ENCODE measurements at places on chromosomes 1 and 21.

DNA sequence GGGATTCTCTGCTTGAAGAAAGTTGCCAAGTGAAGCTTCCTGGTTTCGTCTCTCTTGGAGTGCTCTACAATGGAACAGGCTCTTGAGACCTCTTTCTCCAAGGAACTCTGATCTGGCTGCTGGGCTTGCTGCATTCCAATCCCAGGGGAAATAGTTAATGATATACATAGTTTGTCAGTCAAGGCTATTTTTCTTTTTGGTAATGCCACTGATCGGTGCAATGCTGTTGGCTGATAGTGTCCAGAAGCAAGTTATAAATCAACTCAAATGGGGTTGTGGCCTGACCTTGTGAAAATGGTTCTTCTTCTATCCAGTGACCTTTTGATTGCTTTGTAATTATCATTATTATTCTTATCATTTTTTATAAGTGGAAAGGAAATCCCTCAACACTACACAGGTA is 48.4 kb upstream of the TNFSF18 start:
- no peak for DNase-seq

DNA sequence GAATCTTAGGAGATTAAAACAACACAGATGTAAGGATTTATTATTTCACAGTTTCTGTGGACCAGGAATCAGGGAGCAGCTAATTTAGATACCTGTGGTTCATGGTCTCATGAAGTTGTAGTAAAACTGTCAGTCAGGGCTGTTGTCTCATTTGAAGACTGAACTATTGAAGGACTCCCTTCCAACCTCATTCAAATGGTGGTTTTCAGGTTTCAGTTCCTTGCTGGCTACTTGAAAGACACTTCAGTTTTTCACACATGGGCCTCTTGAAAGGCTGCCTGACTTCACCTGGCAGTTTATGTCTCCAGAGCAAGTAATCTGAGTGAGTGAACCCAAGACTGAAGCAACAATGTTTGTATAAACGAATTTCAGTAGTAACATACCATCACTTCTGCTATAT is 915.9 kb downstream of the PLA2G4A start:
- no peak for DNase-seq

- no peak for DNase-seq
Measured at GRCh38 chr1:1420654-1421141, 378 bp downstream of the ANKRD65 start.

GRCh38 chr1:178625695-178626094 is 99.3 kb upstream of the RALGPS2 start:
- DNase-seq, result no peak

GRCh38 chr1:38940339-38941047 is 1.1 kb downstream of the RHBDL2 start:
- DNase-seq, result no peak

DNA sequence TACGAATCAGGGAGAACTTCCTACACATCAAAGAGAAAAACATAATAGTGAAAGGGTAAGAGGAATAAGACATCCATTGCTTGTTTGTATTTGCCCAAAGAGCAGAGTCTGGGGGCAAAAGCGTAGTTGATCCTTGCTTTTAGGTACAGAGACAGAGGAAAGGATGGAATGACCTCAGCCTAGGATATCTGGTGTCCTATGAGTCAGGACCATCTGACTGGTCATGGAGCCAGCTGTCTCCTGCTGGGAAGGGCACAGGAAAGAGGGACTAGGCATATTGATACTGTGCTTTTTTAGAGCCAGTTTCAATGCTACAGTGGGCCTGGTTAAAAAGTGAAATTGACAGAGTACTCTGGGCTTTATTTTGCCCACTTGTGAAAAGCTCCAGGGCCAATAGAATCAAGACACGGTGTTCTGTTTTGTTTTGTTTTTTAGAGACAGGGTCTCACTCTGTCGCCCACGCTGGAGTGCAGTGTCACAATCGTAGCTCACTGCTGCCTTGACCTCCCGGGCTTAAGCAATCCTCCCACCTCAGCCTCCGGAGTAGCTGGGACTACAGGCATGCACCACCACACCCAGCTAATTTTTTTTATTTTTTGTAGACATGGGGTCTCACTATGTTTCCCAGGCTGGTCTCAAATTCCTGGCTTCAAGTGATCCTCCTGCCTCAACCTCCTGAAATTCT is 3.2 kb downstream of the PLEKHO1 start:
- DNase-seq, result peak; percentile 50

DNA sequence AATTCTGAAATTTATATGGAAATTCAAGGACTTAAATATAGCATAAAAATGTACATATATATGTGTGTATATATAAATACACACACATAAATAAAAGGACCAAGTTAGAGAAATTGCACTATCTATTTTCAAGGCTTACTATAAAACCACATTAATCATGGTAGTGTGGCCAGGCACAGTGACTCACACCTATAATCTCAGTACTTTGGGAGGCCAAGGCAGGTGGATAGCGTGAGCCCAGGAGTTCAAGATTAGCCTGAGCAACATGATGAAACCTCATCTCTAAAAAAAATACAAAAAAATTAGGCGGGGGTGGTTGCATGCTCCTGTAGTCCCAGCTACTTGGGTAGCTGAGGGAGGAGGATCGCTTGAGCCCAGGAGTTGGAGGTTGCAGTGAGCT is 171.4 kb upstream of the GORAB start:
- no peak for DNase-seq

DNA sequence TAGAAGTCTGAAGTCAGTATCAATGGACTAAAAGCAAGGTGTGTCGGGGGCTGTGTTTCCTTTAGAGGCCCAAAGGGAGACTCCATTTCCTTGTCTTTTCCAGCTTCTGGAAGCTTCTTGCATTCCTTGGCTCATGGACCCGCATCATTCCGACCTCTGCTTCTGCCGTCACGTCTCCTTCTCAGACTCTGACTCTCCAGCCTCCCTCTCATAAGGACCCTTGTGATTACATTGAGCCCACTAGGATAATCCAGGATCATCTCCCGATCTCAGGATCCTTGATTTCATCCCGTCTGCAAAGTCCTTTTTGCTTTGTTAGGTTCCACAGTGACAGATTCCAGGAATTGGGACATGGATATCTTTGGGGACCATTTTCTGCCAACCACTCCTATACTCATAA is 265.8 kb upstream of the CSF3R start:
- no peak for DNase-seq

GRCh38 chr1:155974208-155975115 is 3.9 kb downstream of the ARHGEF2 start:
- no peak for DNase-seq

DNA sequence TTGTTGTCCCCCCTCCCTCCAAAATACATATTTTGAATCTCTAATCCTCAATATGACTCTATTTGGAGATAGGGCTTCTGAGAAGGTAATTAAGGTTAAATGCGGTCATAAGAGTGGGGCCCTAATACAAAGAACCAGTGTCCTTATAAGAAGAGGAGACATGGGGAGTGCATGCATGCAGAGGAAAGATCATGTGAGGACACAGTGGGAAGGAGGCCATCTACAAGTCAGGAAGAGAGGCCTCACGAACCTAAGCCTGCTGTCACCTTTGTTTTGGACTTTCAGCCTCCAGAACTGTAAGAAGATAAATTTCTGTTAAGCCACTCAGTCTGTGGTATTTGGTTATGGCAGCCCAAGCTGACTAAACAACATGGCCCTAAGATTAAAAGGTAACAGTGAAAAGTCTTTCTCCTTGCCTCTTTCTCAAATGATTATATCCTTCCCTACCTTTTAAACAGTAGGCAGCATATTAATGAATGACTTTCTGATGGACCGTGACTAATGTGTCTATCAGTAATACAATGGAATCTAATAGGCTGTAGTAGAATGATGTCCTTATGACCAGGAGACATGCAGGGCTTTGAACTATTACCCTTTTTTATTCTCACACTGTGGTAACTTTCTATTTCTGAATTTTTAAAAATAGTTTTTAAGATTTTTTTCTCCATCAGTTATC is 40.6 kb upstream of the ST6GALNAC3 start:
- no peak for DNase-seq

GRCh38 chr21:36512971-36513370 is 33.0 kb upstream of the CLDN14 start:
- DNase-seq, result no peak

DNA sequence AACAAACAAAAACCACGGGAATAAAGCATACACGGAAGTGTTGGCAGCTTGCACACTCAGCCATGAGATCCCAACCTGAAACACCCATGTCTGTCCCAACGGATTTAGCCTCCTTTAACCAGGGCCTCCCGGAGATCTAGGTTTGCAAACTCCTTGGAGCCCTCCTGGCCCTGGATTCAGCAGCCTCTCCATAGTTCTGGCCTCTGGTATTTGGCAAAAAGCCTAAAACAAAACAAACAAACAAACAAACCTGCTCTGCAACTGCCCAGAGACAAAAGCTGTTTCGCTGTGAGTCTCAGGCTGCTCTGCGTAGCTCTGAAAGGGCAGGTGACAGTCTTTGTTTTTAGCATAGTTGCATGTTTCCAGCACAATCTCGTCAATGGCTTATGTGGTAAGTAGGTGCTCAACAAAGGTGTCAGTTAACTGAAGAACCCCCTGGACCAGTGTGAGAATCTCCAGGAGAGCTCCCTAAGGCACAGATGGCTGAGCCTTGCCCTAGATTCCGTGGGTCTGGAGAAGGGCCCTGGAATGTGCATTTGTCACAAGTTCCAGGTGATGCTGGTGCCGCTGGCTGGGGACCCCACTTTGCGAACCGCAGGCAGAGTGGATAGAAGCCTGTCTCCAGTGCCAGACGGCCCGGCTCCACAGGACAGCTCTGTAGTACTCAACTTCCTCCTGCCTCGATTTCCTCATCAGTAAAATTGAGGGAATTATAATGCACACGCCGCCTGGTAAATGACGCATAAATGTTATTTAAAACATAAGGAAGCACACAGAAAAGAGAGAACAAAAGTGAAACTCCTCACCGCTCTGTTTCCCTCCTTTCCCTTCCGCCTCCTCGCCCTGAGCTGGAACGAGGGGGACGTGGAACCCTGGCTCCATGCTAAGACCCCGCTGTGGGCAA is 86.2 kb downstream of the RIPK4 start:
- no peak for DNase-seq

DNA sequence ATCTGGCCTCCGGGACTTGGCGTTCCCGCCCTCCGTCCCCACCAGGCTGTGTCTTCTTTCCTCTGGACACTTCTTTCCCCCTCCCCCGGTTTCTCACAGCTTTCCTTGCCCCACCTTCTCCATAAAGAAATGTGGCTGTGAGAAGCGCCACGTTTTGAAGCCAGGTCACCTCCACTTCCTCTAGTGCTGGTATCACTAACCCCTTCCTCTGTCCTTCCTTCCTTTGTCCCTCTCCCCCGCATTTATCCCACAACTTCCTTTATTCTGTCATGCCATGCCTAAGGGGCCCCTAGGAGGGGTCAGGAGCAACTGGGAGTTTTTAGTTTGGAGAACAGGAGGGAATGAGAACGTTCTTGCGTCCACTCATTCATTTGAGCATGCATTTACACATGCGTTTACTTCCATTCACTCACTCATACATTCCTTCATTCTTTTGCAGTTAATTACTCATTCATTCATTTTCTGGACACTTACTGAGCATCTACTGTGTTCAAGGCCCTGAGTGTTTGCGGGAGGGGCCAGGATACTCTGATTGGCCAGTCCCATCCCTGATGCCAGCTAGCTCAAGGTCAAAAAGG is 5.0 kb upstream of the ACOT11 start:
- peak; percentile 13 for DNase-seq

- DNase-seq, result peak; percentile 32
Measured at GRCh38 chr1:11948822-11949458, 14.4 kb downstream of the PLOD1 start.

- peak; percentile 97 for DNase-seq
Measured at GRCh38 chr21:36927719-36928117, 38.8 kb downstream of the HLCS start.

DNA sequence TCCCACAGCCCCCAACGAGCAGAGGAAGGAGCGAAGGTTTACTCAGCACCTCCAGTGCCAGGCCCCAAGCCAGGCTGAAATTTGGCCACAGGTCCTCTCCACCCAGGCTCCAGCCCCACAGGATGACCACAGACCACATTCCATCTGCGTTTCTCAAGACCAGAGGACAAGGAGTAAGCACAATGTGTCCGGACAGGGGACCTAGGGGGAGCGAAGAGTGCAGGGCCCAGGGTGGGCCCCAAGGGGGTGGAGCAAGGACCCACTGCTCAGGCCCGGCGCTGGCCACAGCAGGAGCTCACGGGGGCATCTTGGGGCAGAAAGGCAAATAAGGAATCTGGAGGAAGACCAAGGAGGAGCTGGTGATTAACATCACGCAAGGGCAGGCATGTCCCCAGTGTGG is 100.5 kb downstream of the NPHP4 start:
- DNase-seq, result peak; percentile 11

DNA sequence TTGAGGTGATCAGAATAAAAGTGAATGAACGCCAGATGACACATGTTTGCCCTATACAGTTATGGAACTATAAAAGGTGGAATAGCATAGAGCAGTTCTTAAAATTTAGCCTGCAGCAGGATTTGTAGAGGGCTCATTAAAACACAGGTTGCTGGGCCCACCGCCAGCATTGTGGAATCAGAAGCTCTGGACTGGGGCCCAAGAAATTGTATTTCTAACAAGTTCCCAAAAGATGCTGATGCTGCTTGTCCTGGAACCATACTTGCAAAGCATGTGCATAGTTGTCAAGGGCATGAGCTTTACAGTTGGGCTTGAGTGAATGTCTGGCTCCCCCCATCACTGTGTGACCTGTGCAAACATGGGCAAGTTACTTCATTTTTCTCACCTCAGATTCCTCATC is 37.5 kb upstream of the LRRC53 start:
- no peak for DNase-seq

GRCh38 chr1:167239257-167239656 is 18.6 kb downstream of the POU2F1 start:
- no peak for DNase-seq

- DNase-seq, result no peak
Measured at GRCh38 chr1:221488550-221488949, 253.3 kb downstream of the DUSP10 start.

- no peak for DNase-seq
Measured at GRCh38 chr1:12406211-12407021, 176.6 kb downstream of the VPS13D start.

DNA sequence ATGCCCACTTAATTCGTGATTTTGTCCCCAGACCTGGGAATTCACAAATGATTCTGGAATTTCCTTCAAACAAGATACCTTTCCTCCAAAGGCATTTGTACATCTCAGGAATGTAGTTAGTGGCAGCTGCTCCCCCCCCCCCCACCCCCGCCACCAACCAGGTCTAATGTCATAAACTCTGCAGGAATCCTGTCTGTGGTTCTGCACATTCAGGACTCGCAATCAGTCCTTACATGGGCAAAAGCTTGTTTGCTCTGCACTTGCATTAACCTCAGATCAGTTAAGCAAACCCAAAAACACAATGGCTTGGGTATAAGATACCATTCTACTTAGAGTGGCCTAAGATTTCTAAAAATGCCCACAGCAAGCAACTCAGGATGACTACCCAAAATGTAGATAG is 143.8 kb downstream of the TGFB2 start:
- peak; percentile 88 for DNase-seq
